ENCODE measurements at places on chromosomes 2 and 18.

- no peak for DNase-seq
- H3K4me1 ChIP-seq = no peaks in the 10 kb centered on the region
- H3K36me3 ChIP-seq = no peaks in the 10 kb centered on the region
- no peak overlapping the region for H3K27ac ChIP-seq
- peaks cover 21% of the 10 kb centered on the region for H3K27me3 ChIP-seq
- no peak overlapping the region for H3K4me3 ChIP-seq
Measured at GRCh38 chr2:235460548-235461047, 33.2 kb upstream of the AGAP1 start.

DNA sequence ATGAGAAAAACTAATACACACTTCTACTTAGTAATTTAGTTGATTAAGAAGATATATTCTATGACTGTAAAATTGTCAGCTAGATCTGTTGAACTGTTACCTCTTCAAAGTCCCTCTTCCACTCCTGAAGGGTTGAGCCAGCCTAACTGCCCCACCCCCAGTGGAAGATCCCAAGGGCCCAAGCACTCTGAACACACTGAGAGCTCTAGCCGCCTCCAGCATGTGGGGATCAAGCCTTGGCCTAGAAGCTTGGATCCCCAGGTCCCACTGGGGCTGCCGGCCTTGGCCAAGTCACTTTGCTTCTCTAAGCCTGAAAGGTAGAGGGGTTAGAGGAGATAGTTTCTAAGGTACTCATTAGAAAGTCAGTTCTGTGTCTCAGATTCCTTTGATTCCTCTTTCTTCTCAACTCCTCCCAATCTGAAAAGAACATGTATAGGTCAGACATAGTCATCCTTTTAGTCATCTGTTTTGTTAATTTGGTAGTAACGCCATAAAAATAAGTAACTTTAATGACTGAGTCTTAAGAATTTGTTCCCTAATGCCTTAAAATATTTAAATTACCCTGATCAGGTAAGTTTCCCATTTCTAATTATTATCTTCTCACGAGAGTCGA is 5.6 kb downstream of the CPSF3 start:
- H3K4me3 ChIP-seq = no peak overlapping the region
- no peaks in the 10 kb centered on the region for H3K27me3 ChIP-seq
- H3K4me1 ChIP-seq = peaks cover 20% of the 10 kb centered on the region

DNA sequence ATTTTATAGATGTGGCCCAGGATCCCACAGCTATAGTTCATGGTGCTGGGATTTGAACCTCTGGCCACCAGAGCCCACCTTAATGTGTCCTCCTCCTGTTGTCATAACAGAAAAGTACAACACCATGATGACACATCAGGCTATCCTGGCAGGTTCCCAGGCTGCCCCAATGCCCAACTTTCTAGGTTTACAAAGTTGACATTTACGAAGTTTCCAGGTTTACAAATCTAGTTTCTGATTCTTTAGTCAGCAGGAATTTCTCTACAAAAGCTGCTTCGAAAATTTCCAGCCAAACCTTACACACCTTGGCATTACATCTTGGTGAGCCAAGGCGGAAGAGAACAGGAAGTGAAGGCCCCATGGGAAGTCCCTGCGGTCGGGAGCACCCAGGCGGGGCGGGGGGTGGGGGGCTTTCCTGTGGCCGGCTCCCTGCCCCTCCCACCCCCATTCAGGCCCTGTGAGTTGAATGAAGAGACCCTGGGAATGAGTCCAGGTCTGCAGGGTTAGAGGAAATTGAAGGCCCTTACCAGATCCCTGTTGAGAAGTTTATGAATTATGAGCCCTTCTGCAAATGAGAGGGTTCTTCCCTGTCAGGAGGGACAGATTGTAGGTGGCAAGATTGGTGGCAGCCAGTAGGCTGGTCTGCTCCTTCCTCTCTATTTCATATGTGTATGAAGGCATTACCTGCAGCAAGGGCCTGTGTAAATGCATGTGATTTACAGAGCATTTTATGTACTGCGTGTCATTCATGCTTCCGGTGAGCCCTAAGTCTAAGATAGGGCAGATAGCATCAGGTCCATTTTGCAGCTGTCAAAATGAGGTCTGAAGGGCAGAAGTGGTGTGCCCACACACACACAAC is 11.1 kb upstream of the IL1RN start:
- peaks cover 21% of the 10 kb centered on the region for H3K4me1 ChIP-seq
- H3K27me3 ChIP-seq = peaks cover 3% of the 10 kb centered on the region
- no peak for DNase-seq
- peak overlapping the region; percentile 68 for H3K27ac ChIP-seq
- no peak overlapping the region for H3K4me3 ChIP-seq

- H3K36me3 ChIP-seq = no peaks in the 10 kb centered on the region
- no peak overlapping the region for H3K4me3 ChIP-seq
- no peak overlapping the region for H3K27ac ChIP-seq
- no peaks in the 10 kb centered on the region for H3K4me1 ChIP-seq
- no peak for DNase-seq
- H3K27me3 ChIP-seq = peaks cover 28% of the 10 kb centered on the region
Measured at GRCh38 chr2:176391148-176391419, 121.8 kb downstream of the MTX2 start.

- DNase-seq = no peak
- H3K4me3 ChIP-seq = no peak overlapping the region
- peaks cover 8% of the 10 kb centered on the region for H3K4me1 ChIP-seq
- H3K36me3 ChIP-seq = no peaks in the 10 kb centered on the region
- no peak overlapping the region for H3K27ac ChIP-seq
- H3K27me3 ChIP-seq = peaks cover 23% of the 10 kb centered on the region
Measured at GRCh38 chr2:118056165-118056534, 32.1 kb upstream of the INSIG2 start.

DNA sequence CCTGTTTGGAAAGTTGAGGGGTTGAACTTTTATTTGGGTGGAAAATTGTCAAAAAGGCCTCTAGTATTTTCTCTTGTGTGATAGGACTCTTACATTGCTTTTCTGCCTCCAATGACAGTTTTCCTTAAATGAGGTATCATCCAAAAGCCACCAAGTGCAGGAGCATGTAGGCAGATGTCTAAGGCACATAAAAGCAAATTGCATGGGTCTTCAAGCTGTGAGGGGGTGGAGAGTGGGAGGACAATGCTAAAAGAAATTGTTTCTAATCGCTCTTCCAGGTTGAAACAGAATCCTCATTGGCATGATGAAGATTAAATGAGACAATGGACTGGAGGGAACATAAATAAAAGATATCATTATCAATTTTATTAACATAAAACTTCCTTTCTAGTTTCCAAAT is 6.8 kb downstream of the TACR1 start:
- DNase-seq = no peak
- no peak overlapping the region for H3K27ac ChIP-seq
- no peak overlapping the region for H3K4me3 ChIP-seq

- H3K36me3 ChIP-seq = no peaks in the 10 kb centered on the region
- no peak overlapping the region for H3K27ac ChIP-seq
- DNase-seq = no peak
- H3K27me3 ChIP-seq = peaks cover 1% of the 10 kb centered on the region
- H3K4me3 ChIP-seq = no peak overlapping the region
- peaks cover 3% of the 10 kb centered on the region for H3K4me1 ChIP-seq
Measured at GRCh38 chr2:68432696-68433658, 34.1 kb downstream of the FBXO48 start.

DNA sequence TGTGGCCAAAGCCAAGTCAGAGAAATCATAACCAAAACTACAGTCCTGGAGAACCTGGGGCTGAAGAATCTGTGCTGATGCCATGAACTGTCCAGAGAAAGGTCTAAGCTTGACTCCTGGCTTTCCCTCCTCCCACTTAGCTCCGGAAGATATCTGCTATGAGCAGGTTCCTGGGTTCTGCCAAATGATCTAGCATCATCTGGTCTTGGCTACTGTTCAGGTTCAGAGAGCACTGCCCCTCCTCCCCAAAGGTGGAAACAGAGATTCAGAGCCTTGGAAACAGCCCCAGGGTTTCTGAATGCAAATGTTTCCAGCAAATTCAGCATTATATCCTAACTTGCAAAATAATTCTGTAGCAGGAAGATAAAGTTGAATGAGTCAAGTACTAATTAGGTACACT is 219.2 kb upstream of the SP5 start:
- no peaks in the 10 kb centered on the region for H3K4me1 ChIP-seq
- no peaks in the 10 kb centered on the region for H3K36me3 ChIP-seq
- H3K27ac ChIP-seq = no peak overlapping the region
- no peak for DNase-seq

GRCh38 chr2:107359021-107359420 is 467.7 kb upstream of the RGPD4 start:
- H3K27me3 ChIP-seq = peaks cover 2% of the 10 kb centered on the region
- no peak overlapping the region for H3K27ac ChIP-seq
- DNase-seq = no peak
- H3K4me1 ChIP-seq = no peaks in the 10 kb centered on the region
- no peak overlapping the region for H3K4me3 ChIP-seq
- H3K36me3 ChIP-seq = no peaks in the 10 kb centered on the region

GRCh38 chr2:216803791-216804190 is 56.1 kb downstream of the TNP1 start:
- H3K27me3 ChIP-seq = peaks cover 2% of the 10 kb centered on the region
- no peaks in the 10 kb centered on the region for H3K36me3 ChIP-seq
- no peak for DNase-seq
- H3K4me1 ChIP-seq = no peaks in the 10 kb centered on the region

DNA sequence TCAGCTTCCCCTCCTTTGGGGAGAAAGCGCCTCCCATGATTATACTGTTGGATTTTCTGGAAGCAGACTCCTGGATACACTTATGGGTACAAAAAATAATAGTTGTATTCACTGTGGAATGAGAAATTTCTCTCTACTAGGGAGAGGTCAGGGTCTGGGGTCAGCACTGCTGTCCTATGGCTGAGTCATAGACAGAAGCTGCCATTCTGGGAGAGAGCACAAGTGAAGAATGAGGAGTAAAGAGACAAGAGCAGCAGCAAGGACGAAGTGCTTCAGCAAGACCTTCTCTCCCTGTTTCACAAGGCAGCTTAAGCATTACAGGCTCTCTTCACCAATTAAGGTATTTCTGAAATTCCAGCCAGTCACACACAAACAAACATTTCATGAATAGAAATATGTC is 10.1 kb upstream of the UNC80 start:
- DNase-seq = no peak
- no peak overlapping the region for H3K27ac ChIP-seq
- no peak overlapping the region for H3K4me3 ChIP-seq
- no peaks in the 10 kb centered on the region for H3K36me3 ChIP-seq
- no peaks in the 10 kb centered on the region for H3K27me3 ChIP-seq

GRCh38 chr2:64750817-64751285 is 97.1 kb upstream of the SERTAD2 start:
- H3K4me3 ChIP-seq = peak overlapping the region; percentile 96
- peak; percentile 97 for DNase-seq
- peaks cover 37% of the 10 kb centered on the region for H3K4me1 ChIP-seq
- H3K27me3 ChIP-seq = no peaks in the 10 kb centered on the region
- H3K36me3 ChIP-seq = peaks cover 3% of the 10 kb centered on the region

GRCh38 chr18:76838182-76838581 is 15.8 kb downstream of the ZNF236 start:
- H3K27me3 ChIP-seq = no peaks in the 10 kb centered on the region
- H3K4me1 ChIP-seq = peaks cover 23% of the 10 kb centered on the region
- no peak overlapping the region for H3K27ac ChIP-seq
- no peaks in the 10 kb centered on the region for H3K36me3 ChIP-seq
- H3K4me3 ChIP-seq = no peak overlapping the region

DNA sequence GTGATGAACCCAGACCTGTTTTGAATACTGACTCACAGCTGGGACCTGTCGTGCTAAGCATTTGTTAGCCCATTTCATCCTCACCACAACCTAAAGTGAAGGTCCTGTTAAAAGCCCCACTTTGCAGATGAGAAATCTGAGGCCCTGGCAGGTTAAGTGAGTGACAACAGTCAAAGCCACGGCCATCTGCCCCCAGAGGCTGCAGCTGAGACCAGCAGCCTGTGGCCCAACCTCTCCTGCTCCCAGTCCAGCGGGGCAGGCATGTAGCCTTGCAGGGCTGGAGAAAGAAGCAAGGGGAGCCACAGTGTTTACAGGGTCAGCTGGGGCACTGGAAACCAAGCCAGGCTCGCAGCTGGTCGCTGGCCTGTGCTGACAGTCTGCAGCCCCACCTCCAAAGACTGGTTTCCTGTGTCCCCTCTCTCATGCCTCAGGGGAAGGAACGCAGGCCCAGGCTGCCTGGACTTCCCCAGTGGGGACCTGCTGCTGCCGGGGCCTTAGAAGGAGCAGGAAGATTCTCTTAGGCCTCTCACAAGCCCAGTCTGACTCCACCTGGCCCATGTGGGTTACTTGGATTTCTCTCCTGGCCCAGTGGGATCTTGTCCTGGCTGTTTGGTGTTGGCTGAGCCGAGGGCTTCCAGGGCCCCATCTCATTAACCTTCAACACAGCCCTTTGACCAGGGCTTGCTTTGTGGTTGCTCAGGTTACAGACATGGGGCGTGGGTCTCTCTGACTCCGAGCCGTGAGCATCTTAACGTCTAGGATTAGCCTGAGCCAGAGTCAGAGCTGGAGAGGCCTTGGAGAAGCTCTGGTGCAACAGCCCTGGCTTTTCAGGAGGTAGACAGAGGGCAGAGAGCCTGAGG is 1.7 kb downstream of the INPP5D start:
- H3K4me1 ChIP-seq = peaks cover 59% of the 10 kb centered on the region
- peaks cover 4% of the 10 kb centered on the region for H3K36me3 ChIP-seq
- H3K27ac ChIP-seq = peak overlapping the region; percentile 99
- DNase-seq = peak; percentile 59

DNA sequence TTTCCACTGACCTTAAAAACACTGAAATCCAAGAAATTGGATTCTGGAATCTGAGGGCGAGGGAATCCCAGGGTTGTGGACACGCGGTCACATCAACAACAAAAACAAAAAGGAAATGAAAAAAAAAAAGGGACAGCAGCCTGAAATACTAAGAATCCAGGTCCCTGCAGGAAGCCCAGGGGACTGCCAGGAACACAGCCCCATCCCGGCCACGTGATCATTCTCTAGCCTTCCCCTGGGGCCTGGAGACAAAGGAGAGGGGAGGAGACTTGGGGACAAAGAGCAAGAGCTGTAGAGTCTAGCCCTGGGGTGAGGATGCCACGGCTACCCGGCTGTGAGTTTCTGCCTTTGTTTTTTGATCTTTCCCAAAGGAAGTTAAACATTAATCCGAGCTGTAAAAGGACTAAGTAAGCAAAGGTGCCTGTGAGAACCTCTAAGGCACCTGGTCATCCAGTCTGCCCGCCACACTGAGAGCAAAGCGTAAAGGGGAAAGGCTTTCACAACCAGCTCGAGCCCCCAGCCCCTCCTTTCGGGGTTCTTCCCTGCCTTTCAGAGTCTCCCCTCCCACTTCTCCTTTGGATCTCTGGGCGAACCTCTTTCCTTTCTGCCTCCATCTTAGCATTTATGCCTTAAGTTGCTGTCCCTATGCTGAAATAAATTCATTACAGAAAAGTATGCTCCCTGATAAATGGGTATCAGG is 57.9 kb upstream of the MSH2 start:
- peaks cover 24% of the 10 kb centered on the region for H3K27me3 ChIP-seq
- H3K4me3 ChIP-seq = no peak overlapping the region
- H3K4me1 ChIP-seq = peaks cover 11% of the 10 kb centered on the region
- DNase-seq = no peak
